Fibroblast of lung (primary cell): ENCODE measurements at places on chromosomes 3 and 15. TPM values are rescaled to one million over a fixed set of nuclear protein-coding genes. Genes with fewer than 3 reads are reported as not detected.

SLC24A5 gene
- total RNA-seq = not detected in 2 replicates

DNA sequence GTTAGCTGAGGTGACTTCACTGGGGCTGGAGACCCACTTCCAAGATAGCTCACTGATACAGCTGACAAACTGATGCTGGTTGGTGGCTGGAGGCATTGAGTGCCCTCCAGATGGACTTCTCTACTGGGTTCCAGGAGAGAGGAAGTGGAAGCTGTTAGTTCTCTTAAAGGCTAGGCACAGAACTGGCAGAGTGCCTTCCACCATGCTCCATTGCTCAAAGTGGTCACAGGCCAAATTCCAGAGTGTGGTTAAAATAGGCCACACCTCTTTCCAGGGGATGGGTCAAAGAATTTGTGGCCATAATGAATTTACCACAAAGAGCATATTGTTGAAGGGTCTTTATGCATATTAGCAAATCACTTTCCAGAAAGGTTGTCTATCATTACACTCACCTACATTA is 74.2 kb downstream of the NMD3 start:
- DNase-seq = peak; percentile 50
- H3K4me3 ChIP-seq = no peak overlapping the region
- H3K4me1 ChIP-seq = no peaks in the 10 kb centered on the region

GRCh38 chr15:75452865-75453702 is 1.6 kb upstream of the SIN3A start:
- peak overlapping the region; percentile 85 for H3K27ac ChIP-seq
- H3K27me3 ChIP-seq = no peaks in the 10 kb centered on the region
- no peaks in the 10 kb centered on the region for H3K36me3 ChIP-seq
- peaks cover 9% of the 10 kb centered on the region for H3K4me1 ChIP-seq

DNA sequence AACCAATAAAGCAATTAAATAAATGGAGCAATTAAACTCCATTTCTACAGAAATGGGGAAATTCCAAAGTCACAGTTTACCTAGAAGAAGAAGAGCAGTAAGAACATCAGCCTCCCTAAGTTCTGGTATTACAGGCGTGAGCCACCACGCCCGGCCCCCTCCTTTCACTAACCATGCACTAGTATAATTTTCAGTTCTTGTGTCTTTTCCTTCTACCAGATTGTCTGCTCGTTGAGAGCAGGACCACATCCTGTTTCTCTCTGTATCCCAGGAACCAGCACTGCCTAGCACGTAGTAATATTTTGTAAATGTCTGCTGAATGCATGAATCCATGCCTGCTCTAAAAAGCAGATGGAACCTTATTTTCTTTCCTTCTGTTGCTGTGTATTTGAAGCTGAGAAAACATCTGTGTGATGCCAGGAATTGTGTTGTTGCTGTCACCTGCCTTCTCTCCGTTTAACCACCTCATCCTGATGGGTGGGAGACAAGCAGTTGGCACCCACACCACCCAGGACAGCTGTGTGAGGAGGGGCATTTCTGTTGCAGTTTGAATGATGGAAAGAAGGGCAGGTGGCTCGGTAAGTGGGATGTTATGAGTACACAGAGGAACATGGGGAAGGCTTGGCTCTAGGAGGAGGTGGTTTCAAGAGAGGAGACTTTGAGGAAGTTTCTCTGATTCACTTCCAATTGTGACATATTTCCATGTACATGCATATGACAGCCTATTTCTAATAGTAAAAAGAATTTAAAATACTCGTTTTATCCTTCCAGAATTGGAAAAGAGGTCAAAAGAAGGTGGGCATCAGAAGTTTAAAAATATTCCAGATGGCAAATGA is 30.1 kb downstream of the PXYLP1 start:
- no peak overlapping the region for H3K27ac ChIP-seq
- no peaks in the 10 kb centered on the region for H3K36me3 ChIP-seq
- no peak overlapping the region for H3K4me3 ChIP-seq

ITPKA gene
- total RNA-seq = 3.9 and 35.0 TPM in 2 replicates

GRCh38 chr15:31745841-31746240 is 284.5 kb upstream of the CHRNA7 start:
- no peak for DNase-seq
- H3K27me3 ChIP-seq = no peaks in the 10 kb centered on the region
- H3K27ac ChIP-seq = no peak overlapping the region
- no peak overlapping the region for H3K4me3 ChIP-seq

DNA sequence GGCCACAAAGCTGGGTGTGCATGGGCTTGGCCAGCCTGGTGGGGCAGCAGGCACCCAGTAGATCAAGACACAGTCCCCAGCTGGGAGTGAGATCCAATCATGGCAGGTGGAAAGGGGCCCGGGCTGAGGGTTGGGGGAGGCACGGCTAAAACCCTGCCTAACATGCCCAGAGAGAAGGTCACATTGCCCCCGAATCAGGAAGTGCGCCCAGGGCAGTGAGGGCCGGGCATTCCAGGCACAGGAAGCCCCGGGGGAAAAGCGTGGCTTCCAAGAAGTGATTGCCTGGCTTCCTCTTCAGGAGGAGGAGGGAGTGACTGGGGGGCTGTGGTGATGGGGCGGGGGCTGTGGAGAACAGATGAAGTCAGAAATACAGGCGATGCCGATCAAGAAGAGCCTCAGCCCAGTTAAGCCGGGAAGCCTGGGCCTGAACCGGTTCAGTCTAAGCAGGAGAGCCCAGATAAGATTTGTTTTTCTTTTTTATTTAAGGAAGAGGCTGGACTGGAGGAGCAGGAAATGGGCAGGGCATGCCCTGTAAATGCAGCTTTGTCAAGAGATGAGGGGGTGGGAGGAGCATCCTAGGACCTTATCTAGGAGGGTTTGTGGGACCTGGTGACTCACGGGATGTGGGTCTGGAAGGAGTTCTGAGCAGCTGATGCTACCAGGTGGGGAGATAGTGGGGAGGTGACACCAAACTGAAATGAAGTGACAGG is 83.9 kb downstream of the CHSY1 start:
- no peak overlapping the region for H3K4me3 ChIP-seq
- H3K27me3 ChIP-seq = no peaks in the 10 kb centered on the region

FAM174B gene
- total RNA-seq = 1.0 and 2.8 TPM in 2 replicates

STRIT1 gene
- total RNA-seq = not detected in 2 replicates

- no peaks in the 10 kb centered on the region for H3K27me3 ChIP-seq
- H3K36me3 ChIP-seq = peaks cover 4% of the 10 kb centered on the region
- DNase-seq = no peak
- H3K4me1 ChIP-seq = no peaks in the 10 kb centered on the region
- no peak overlapping the region for H3K4me3 ChIP-seq
Measured at GRCh38 chr3:138172625-138173024, 2.1 kb downstream of the DBR1 start.

PLSCR5 gene
- not detected in 2 replicates for total RNA-seq

KIF23 gene
- total RNA-seq = 3.1 and 16.5 TPM in 2 replicates

DNA sequence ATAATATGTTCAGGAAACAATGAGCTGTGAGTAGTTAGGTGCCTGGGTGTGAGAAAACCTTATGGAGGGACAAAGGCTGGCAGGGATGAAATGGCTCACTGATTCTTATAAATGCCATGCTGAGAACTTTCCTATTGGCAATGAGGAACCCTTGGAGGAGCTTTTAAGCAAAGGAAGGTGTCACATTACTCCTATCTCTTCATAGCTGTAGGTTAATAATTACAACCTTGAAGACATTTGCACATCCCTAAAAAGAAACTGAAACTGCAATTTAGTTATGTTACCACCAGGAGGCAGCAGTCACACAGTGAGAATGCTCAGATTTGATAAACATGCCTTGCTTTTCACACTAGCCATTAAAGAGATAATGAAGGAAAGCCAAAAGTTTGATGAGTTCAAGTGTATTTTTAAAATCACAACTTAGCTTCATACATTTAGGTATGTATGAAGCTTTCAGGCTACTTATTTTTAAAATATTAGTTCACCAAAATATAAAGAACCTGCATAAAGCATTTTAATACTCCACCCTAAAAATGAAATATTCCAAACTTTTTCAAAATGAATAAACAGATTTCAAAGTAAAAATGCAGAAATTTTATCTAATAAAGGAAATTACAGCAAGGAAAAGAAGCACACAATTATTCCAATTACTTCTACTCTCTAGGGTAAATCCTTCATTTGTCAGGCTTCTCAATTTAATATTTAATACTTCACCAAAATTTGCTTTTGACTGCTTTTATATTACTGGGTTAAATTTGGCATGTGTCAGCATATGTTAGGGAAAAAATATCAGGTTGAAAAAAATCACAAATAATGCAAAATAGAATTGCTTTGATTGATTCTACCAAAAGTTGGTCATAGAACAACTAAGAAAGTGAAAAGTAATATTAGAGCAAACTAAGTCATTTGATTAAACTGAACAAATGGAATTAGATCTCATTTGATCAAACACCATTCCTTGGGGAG is 136.9 kb upstream of the SLC2A2 start:
- H3K27me3 ChIP-seq = no peaks in the 10 kb centered on the region
- no peak overlapping the region for H3K4me3 ChIP-seq
- DNase-seq = no peak

DNA sequence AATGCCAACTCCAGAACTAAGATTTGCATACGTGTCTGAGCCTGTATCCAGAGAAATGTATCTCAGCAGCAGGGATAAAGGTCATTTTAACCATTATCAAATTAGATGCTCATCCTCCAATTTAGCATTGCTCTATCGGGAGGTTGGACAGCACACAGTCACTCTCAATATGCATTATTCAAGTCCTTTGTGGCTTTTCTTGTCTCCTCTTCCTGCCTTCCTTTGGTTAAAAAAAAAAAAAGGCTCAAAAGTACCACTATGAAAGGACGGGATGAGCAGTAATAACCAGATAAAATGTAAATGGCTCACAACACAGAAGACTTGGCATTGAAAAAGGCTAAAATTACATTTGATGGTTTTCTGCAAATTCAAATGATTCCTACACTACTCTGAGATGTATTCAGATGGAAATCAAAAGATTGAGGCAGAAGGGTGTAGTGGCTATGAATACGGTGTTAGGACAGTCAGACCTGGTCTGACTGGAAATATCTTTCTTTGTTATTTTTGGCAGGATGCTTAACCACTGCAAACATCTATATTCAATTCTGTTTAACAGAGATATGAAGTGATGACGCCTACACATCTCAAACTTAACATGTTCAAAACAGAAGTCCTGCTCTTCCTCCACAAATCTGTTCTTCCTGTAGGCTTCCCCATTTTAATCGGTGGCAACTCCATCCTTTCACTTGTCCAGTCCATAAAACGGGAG is 109.6 kb downstream of the ADAMTS9 start:
- no peak overlapping the region for H3K4me3 ChIP-seq
- no peaks in the 10 kb centered on the region for H3K27me3 ChIP-seq
- no peak for DNase-seq
- no peak overlapping the region for H3K27ac ChIP-seq

GRCh38 chr15:94258246-94258645 is 26.9 kb downstream of the MCTP2 start:
- no peaks in the 10 kb centered on the region for H3K4me1 ChIP-seq
- no peak for DNase-seq
- no peaks in the 10 kb centered on the region for H3K27me3 ChIP-seq
- H3K4me3 ChIP-seq = no peak overlapping the region

DNA sequence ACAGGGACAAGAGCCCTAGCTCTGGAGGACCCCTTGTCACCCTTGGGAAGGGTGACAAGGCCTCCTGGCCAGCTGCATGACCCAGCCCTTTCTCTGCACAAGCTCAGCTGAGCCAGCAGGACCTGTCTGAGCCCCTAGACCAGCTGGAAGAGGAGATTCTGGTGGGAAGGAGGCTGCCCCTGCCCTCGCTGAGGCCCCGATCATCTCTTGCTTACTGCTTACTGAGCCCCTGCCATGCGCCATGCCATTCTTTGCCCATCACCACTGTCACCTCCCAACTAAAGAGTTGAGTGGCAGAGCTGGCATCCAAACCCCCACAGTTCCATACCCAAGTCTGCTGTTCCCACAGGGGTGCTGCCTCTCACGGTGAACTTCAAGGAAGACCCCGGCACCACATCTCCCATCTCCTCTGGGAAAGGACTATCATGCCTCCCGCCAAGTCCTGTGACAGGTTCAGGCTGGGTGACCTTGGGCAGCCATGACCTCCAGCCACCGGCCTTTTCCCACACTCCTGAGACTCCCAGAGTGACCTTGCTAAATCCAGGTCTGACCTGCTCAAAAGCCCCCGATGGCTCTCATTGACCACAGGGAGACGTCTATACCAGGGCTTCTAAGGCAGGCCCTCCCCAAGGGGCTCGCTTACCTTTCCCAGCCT is 34.0 kb downstream of the ACSBG1 start:
- no peak overlapping the region for H3K27ac ChIP-seq
- H3K27me3 ChIP-seq = peaks cover 9% of the 10 kb centered on the region
- DNase-seq = no peak
- no peaks in the 10 kb centered on the region for H3K36me3 ChIP-seq
- H3K4me3 ChIP-seq = no peak overlapping the region

MOBP gene
- not detected in 2 replicates for total RNA-seq

DNA sequence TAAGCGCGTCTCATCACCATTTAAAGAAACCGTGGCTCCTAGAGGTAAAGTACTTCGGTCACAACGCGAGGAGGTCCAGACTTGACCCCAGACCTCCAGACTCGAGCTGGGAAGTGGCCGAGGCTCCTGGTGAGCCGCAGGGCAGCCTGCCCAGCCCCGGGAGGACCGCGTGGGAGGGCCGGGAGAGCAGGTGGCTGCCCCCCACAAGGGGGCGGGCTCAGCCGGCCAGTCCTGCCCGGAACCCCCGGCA is at the start of gene SLC27A2:
Gene SLC27A2, plus strand, starts transcription at position 228 of the 250 bp plus-strand sequence. CDS start 232 bp downstream, outside the sequence.
- H3K27ac ChIP-seq = no peak within 1 kb of the TSS
- DNase-seq = peak; percentile 3
- H3K4me3 ChIP-seq = peak within 1 kb of the TSS; percentile 48
- peaks cover 15% of the 10 kb centered on the region for H3K27me3 ChIP-seq

- no peaks in the 10 kb centered on the region for H3K36me3 ChIP-seq
- H3K27me3 ChIP-seq = no peaks in the 10 kb centered on the region
- H3K27ac ChIP-seq = no peak overlapping the region
- H3K4me1 ChIP-seq = no peaks in the 10 kb centered on the region
Measured at GRCh38 chr3:32586356-32586755, 15.7 kb upstream of the DYNC1LI1 start.

DNA sequence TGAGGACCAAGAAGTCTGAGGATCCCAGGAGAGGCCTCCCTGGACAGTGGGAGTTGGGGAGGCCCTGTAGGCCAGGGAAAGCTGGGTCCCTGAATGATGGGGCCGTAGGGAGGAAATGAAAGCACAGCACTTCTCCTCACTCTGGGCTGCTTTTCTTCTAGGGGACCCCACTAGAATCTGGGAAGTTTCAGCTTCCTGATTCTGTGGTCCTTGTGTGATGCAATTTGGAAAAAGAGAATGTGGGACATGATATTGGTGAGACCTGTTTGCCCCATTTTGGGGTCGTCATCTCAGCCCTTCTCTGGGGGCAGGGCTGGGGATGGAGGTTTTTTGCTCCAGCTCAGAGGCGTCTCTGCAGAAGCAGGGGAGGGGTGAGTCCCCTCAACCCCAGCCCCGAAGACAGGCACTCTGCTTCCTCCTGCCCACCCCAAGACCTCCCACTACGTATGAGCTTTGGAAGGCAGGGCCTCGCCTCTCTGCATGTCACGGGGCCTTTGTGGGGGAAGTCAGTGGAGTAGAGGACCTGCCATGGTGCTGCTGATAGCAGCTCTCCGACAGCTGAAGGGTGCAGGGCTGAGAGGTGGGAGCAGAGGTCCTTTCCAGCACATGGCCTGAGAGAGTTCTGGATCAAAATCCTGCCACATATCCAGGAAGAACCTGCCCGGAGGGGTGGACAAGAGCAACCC is 1.5 kb upstream of the SNX22 start:
- DNase-seq = no peak
- no peak overlapping the region for H3K4me3 ChIP-seq
- H3K27ac ChIP-seq = no peak overlapping the region
- peaks cover 4% of the 10 kb centered on the region for H3K4me1 ChIP-seq

SERINC4 gene
- total RNA-seq = under 0.01 and 0.17 TPM in 2 replicates
